ENCODE measurements at places on chromosomes 7 and 10. TPM values are rescaled to one million over a fixed set of nuclear protein-coding genes. Genes with fewer than 3 reads are reported as not detected.

DNA sequence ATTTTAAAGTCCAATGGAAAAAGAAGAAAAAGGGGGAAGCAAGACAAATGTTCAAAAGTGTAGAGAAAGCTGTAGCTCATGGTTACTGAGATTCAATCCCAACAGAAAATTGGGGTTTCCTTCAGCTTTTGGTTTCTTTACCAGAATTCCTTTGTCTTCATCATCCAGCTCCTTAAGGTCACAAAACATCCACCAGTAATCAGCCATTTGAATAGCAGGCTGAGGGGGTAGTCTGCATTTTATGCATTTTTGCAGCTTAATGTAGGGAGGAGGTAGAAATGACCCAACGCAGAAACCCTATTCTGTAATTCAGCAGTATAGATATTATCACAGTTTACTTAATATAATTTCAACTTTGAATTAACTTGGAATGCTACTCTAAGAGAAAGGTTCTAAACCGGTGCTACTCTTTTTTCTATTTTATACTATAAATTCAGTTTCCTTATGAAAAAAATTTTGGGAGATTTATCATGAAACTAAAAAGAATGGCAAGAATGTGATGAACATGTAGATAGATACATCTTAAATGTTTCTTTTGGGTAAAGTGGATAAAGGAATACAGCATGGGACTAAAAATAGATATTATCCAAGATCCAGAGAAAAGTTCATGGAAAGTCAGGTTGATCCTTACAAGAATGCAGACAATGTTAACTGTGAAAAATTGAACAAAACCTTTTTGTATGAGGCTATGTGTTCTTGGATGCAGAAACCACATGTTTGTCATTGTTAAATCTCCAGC lies 596.9 kb downstream of the PHTF2 start:
- no peak overlapping the region for H3K27ac ChIP-seq
- H3K36me3 ChIP-seq, result no peaks in the 10 kb centered on the region
- no peak overlapping the region for H3K4me3 ChIP-seq

Gene EPHB6
- total RNA-seq, result 11.0 TPM

DNA sequence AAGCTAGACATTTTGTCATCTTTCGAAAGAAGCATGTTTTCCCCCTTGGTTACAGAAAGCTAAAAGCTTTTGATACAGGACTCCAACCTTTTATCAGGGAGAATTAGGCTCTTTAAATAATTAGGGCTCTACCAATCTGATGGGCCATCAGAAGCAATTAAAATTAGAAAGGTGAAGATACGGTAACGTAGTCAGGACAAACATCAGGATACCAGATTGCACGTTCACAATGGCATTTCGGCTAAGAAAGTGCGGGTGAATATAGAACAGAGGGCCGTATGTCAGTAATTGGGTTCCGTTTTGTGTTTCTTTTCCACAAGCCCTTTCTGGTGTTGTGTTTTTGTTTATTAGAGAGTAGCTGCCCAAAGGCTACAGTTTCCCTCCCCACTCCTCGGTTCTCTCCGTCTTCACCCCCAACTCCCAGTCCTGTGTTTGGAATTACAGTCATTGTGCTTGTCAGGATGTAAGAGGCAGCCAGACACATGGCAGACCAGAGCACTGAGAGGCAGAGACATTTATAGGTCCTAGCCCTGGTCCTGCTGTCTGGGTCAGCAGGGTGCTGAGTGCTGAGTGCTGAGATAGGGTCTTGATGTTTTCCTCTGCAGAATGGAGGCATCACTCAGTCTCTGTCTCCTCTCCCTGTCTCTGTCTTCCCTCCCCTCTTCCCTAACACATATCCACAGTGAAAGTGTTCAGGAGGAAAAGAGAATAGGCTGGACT lies 5.5 kb downstream of the PFKP start:
- H3K4me3 ChIP-seq, result no peak overlapping the region
- no peak for DNase-seq
- H3K36me3 ChIP-seq, result peaks cover 58% of the 10 kb centered on the region
- peaks cover 62% of the 10 kb centered on the region for H3K4me1 ChIP-seq
- no peak overlapping the region for H3K27ac ChIP-seq
- no peaks in the 10 kb centered on the region for H3K27me3 ChIP-seq

DNA sequence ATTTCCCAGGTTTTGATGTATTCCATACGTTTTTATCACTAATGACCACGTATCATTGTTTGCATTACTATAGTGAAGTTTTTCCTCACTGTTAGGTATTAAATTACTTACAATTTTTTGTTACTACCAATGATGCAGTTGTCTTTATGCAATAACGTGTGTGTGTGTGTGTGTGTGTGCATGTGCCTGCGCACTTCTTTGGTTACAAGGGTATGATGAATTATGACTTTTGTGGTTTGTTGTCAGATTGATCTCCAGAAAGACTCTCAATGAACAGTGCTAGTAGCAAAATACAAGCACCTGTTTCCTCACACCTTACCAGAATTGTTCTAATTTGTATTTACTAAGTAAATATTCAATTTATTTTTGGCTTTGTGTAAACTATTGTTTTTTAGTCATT lies 51.5 kb downstream of the MCMBP start:
- peaks cover 2% of the 10 kb centered on the region for H3K4me1 ChIP-seq
- no peaks in the 10 kb centered on the region for H3K27me3 ChIP-seq
- H3K4me3 ChIP-seq, result no peak overlapping the region
- H3K27ac ChIP-seq, result no peak overlapping the region
- DNase-seq, result no peak

DNA sequence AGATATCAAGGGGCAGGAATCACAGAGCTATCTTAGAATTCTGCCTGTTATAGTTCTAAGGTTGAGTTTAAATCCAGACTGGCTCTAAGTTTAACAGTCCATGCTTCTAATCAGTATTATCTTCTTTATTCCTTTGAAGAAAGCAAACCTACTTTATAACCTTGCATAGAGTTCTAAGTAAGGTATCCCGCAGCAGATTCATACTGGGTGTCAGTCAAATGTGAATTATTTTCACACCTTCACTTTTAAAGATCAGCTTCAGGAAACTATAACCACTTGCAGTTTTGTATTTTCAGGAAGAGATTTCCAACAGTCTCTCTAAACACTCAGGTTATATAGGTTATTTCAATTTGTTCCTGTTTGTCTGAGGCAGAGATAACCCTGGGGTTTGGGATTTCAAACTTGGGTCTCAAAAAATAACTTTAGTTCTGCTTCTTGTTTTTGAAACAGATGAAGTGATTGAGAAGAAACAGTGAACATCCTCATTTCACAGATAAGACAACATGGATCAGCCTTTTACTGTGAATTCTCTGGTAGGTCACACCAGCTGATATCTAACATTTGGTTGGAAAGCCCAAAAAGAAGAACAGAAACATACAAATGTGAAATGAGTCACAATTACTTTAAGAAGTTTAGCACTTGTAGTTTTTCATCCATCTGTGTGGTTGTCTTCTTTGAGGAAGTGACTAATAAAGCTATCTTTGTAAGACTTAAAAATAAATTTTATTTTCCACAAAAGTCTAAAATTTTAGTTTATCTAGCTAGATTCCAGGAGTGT lies 21.4 kb downstream of the STAMBPL1 start:
- H3K4me1 ChIP-seq, result peaks cover 54% of the 10 kb centered on the region
- DNase-seq, result no peak
- peaks cover 24% of the 10 kb centered on the region for H3K36me3 ChIP-seq
- H3K27ac ChIP-seq, result peak overlapping the region; percentile 85
- no peaks in the 10 kb centered on the region for H3K27me3 ChIP-seq
- H3K4me3 ChIP-seq, result no peak overlapping the region

DNA sequence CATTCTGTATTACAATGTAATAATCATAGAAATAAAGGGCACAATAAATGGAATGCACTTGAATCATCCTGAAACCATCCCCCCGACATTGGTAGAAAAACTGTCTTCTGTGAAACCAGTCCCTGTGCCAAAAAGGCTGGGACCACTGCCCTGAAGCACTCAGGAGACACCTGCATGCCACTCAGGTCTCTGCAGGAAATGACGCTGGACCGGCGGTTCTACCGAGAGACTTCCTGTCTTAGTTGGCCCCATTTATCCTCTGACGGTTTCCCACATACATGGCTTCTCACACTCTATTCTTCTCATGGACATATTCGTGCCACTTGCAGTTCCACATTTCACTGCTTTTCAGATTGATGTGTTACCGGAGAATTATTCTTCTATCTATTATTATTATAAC lies 617.5 kb downstream of the SDK1 start:
- no peaks in the 10 kb centered on the region for H3K36me3 ChIP-seq
- peaks cover 6% of the 10 kb centered on the region for H3K4me1 ChIP-seq
- no peak overlapping the region for H3K27ac ChIP-seq

- peaks cover 3% of the 10 kb centered on the region for H3K4me1 ChIP-seq
- no peak for DNase-seq
- H3K4me3 ChIP-seq, result no peak overlapping the region
Measured at GRCh38 chr7:539731-540411, 20.2 kb upstream of the PDGFA start.

DNA sequence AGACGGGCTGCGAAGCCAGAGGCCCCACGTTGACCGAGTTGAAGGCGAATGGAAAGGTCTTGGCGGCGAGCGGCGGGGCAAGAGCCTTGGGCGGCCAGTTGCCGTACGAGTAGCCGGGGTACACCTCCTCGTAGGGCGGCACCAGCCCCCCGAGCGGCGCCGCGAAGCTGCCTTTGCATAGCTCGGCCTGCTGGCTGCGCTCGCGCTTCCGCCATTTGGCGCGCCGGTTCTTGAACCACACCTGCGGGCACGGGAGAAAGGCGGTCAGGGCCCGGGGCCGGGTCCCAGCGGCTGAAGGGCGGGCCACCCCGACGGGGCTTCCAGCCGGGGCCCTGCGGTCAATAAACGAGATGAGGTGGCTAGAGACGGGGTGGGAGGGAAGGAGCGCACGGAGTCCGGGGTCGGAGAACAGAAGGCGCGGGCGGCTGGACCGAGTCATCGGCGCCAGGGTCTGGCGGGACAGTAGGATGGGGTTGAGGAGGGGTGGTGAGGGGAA lies 4.8 kb downstream of the ELOVL3 start:
- H3K36me3 ChIP-seq, result no peaks in the 10 kb centered on the region
- peaks cover 33% of the 10 kb centered on the region for H3K27me3 ChIP-seq
- DNase-seq, result peak; percentile 67
- peak overlapping the region; percentile 72 for H3K4me3 ChIP-seq

Gene FIGNL1
- total RNA-seq, result 49.0 TPM

Gene GPR15LG
- total RNA-seq, result not detected

GRCh38 chr10:77827366-77827765 lies 99.2 kb downstream of the DLG5 start:
- no peaks in the 10 kb centered on the region for H3K36me3 ChIP-seq

Gene ACSM6
- total RNA-seq, result not detected

Gene SP4
- 19.0 TPM for total RNA-seq

- H3K4me1 ChIP-seq, result peaks cover 56% of the 10 kb centered on the region
- peak overlapping the region; percentile 20 for H3K4me3 ChIP-seq
- H3K27me3 ChIP-seq, result no peaks in the 10 kb centered on the region
- H3K36me3 ChIP-seq, result peaks cover 32% of the 10 kb centered on the region
- peak overlapping the region; percentile 89 for H3K27ac ChIP-seq
Measured at GRCh38 chr10:43160921-43161255, 22.6 kb downstream of the CSGALNACT2 start.

Gene EPC1
- 27.1 TPM for total RNA-seq

- H3K4me1 ChIP-seq, result peaks cover 25% of the 10 kb centered on the region
- peak; percentile 27 for DNase-seq
- no peak overlapping the region for H3K27ac ChIP-seq
- no peak overlapping the region for H3K4me3 ChIP-seq
Measured at GRCh38 chr7:139854124-139854511, 25.1 kb downstream of the TBXAS1 start.

- no peaks in the 10 kb centered on the region for H3K36me3 ChIP-seq
- H3K27ac ChIP-seq, result no peak overlapping the region
- H3K4me3 ChIP-seq, result no peak overlapping the region
- H3K4me1 ChIP-seq, result no peaks in the 10 kb centered on the region
Measured at GRCh38 chr10:112967200-112967599, 17.2 kb downstream of the TCF7L2 start.

Gene TMEM213
- 0.39 TPM for total RNA-seq

Gene CREB5
- 0.15 TPM for total RNA-seq

DNA sequence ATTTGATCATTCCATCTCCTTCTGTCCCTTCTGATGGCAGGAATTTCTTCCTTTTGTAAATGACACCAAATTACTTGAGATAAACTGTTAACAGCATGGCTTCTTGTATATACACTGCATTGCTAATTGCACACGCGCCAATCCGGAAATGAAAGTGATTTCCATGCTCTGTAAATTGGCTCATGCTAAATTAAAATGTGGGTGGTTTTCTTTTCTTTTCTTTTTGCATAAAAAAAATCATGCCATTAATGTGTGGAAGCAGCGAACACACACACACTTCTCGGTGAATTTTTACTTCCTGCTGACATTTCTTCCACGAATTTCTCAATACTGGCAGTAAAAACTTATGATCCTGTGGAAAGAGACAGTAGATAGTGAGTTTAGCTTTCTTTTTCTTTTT lies 123.1 kb upstream of the CCDC6 start:
- no peak overlapping the region for H3K4me3 ChIP-seq
- no peaks in the 10 kb centered on the region for H3K27me3 ChIP-seq
- H3K36me3 ChIP-seq, result no peaks in the 10 kb centered on the region

GRCh38 chr10:90775351-90776028 lies 82.3 kb downstream of the HTR7 start:
- no peak overlapping the region for H3K27ac ChIP-seq
- H3K27me3 ChIP-seq, result peaks cover 2% of the 10 kb centered on the region
- H3K4me3 ChIP-seq, result no peak overlapping the region
- no peaks in the 10 kb centered on the region for H3K36me3 ChIP-seq
- DNase-seq, result no peak

DNA sequence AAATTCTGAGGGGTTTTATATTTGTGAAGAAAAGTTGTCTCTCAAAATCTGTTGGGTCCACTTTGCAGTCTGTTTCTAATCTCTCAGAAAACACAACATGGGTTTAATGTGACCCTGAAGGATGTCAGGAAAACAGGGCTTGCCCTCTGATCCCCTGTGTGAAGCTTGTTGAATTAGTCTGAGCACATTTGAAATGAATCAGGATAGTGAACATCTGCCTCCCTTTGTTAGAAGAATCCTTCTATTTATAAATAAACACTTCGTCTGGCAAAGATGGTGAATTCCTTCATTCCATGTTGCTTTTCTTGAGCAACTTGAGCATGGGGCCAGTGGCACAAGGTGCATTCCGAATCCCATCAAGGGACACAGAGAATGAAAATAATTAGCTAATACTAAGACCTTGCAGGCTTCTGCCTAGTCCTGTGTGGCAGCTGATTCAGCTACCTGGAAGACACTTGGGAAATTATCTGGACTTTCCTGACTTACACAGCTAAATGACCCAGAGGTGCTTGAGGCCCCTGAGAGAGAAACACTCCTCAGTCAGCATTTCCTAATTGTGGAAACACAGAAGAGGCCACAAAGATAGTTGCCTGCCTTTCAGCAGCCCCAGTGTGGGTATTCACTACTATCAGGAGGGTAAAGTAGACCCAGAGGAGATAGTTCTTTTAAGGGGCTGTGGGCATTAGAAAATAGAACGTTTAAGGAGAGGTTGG lies 305.5 kb downstream of the C7orf25 start:
- H3K27ac ChIP-seq, result no peak overlapping the region
- H3K4me1 ChIP-seq, result no peaks in the 10 kb centered on the region
- no peak for DNase-seq
- no peaks in the 10 kb centered on the region for H3K36me3 ChIP-seq
- H3K4me3 ChIP-seq, result no peak overlapping the region

Gene ZNF488
- 0.38 TPM for total RNA-seq

Gene LRCH4
- total RNA-seq, result 93.4 TPM

- H3K4me3 ChIP-seq, result no peak overlapping the region
- no peaks in the 10 kb centered on the region for H3K4me1 ChIP-seq
- no peaks in the 10 kb centered on the region for H3K27me3 ChIP-seq
- no peak overlapping the region for H3K27ac ChIP-seq
- no peak for DNase-seq
Measured at GRCh38 chr10:4046030-4046429, 261.0 kb upstream of the KLF6 start.

All from activated CD4-positive, alpha-beta memory T cell treated with anti-CD3 and anti-CD28 coated beads for 36 hours (primary cell).